ENCODE measurements at places on chromosomes 7 and 10.

DNA sequence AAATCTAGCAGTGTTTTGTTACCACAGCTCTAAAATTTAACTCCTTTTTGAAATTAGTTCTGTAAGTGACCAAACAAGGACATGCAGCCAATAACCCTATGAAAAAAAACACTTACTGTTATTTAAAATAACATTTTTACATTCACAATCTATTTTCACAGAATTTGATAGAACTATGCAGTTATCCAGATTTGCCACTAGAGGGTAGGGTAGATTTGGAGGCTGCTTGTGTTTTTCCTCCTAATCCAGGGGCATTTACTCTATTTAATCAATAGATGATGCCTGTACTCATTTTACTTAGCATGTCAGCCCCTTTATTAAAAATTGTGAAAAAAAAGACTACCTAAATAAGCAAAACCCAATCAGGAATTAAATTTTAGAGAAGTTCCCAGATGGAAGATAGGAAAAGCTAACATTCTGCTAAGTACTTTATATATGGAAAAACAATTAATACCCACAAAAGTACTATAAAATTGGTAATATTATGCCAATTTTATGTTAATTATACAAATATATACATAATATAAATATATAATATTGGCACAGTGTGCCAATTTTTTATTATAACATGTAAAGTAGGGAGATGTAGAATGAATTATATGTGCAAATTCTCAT, 18.1 kb upstream of the LIPK start:
- DNase-seq, result no peak

GRCh38 chr7:7321681-7322080, 139.3 kb downstream of the C1GALT1 start:
- no peak for DNase-seq

DNA sequence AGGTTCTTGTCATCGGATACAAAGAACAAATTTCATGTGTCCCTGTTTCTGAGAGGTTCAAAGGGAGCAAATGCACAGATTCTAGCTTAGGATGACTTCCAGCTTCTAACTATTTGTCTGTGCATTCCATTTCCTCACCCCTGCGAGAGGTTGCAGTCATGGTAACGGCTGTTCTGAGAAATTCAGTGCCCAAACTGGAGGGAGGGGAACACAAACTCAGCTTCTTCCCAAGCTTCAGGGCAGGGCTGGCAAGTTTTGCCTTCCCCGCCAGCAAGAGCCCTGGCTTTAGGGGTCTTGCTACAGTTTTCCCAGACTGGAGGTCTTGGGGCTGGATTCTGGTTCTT, 11.1 kb downstream of the FAS start:
- DNase-seq, result no peak

GRCh38 chr10:20976891-20977290, 79.8 kb upstream of the NEBL start:
- DNase-seq, result no peak

- DNase-seq, result no peak
Observed at GRCh38 chr7:105636982-105637381, 55.7 kb upstream of the EFCAB10 start.

DNA sequence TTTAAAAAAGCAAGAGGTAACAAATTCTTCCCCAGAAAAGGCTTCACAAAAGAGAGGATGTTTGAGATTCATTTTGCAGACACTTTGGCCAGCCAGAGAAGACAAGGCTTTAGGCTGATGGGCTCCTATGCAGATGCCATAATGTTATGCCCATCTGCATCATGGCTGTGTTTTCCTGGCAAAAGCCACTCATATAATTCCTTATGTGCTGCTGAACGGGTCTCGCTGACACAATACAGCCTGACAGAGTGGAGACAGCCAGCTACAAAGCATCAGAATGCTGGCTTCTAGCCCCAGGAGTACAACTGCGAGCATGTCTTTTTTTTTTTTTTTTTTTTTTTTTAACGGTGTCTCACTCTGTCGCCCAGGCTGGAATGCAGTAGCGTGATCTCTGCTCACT, 1157.4 kb upstream of the AUTS2 start:
- no peak for DNase-seq

- DNase-seq, result no peak
Observed at GRCh38 chr10:11192304-11193000, 174.8 kb downstream of the CELF2 start.

DNA sequence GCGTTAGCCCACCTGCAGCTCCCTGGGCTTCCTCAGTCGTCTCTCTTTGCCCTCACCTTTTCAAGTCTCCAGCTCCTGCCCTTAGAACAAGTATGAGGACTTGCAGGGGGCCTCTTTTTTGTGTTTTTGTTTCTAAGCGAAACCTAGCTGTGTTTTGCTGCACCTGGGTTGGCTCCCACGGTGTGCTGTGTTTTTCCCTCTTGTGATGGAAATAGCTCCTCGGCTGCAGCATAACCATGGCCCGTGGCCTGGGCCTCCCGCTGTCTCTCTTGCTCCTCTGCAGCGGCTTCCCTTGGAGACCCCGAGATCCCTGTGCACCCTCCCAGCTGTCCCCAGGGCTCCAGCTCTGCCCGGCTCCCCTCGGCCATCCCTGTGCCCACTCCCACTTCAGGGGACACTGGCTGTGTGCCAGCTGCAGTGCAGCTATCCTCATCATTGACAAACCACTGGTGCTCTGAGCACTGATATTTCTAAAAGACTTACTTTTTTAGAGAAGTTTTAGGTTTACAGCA, 75.6 kb upstream of the TCERG1L start:
- DNase-seq, result no peak

GRCh38 chr10:120689777-120690529, 161.2 kb upstream of the WDR11 start:
- no peak for DNase-seq

DNA sequence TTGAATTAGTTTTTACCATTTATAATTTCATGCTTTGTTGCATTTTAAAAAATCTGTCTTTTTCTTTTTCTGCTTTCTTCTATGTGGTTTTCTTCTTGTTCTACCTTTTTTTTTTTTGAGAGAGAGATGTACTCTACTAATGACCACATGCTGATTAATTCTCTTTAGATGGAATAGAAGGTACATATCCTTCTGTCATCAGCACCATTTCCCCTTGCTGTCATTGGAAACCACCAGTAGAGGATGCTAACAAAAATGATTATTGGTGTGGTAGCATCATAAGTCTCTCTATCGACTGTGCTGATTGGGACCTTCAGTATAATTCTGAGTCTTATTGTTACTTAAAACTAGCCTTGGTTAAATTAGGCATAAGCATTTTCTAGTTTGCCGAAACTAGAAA, 3.6 kb downstream of the ZEB1 start:
- DNase-seq, result no peak

DNA sequence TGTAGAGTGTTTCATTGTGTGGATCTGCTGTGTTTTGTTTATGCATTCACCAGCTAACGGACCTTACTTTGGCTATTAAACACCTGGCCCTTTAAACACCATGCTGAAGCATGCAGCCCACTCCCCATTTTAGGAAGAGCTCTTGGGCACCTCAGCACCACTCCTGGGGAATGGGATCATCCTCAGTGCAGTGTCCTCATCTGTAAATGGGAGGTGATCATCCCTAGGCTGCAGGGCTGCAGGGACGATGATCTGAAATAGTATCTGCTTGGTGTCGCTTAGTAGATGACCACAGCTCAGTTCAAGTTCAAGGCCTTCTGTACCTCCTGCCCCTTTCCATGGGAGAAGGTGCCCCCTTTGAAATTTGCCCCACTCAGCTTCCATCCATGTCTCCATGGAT, 229.9 kb downstream of the TCF7L2 start:
- DNase-seq, result no peak

DNA sequence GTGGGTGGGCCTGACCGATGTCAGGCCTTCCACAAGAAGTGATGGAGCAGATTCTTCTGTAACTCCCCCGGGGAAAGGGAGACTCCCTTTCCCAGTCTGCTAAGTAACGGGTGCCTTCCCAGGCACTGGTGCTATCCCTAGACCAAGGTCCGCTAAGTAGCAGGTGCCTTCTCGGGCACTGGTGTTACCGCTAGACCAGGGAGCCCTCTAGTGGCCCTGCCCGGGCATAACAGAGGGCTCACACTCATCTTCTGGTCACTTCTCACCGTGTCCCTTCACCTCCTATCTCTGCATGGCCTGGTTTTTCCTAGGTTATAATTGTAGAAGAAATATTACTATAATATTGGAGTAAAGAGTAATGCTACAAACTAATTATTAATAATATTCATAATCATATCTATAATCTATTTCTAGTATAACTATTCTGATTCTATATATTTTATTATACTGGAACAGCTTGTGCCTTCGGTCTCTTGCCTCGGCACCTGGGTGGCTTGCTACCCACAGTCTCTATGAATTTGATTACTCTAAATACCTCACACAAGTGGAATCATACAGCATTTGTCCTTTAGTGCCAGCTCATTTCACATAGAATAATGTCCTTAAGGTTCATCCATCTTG, 1378.7 kb downstream of the XPNPEP1 start:
- no peak for DNase-seq

DNA sequence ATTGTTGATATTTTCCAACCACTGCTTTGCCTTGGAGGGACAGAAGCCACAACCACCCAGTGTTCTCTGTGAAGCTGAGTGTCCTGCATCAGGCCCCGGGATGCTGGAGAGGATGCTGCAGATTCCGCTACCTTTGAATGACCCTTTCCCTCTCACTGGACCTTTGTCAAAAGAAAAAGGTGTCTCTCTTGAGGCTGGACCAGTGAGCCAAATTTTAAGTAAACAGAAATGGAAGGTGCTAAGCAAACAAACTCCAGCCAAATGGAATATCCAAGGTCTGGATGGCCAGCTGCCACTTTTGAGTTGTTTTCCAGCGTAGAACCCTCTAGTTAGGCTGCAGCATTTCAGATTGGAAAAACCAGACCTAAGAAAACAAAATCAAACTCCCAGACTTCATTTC, 145.5 kb downstream of the TRIL start:
- DNase-seq, result peak; percentile 11

- no peak for DNase-seq
Observed at GRCh38 chr7:77806425-77806824, 7.9 kb downstream of the PHTF2 start.

- no peak for DNase-seq
Observed at GRCh38 chr10:131310142-131310541, 1.4 kb downstream of the TCERG1L start.

- DNase-seq, result no peak
Observed at GRCh38 chr10:45602082-45602730, 70.4 kb downstream of the ZFAND4 start.

DNA sequence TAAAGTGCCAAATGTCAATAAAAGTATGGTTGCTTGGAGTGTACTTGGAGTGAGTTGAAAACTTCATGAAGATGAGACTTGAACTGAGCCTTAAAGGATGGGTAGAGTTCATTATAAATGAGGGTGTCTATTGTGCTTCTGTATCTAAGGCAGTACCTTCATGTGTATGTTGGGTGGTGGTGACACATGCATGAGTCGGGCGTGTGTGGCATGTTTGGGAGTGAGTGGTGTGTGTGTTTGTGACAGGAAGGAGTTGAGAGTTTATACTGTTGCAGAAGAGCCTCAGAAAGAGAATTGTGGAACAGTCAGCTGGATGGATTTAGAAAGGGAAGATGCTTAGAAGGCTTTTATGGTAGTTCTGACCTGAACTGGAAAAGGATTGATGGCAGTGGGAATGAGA, 6.0 kb upstream of the ZRANB1 start:
- no peak for DNase-seq

DNA sequence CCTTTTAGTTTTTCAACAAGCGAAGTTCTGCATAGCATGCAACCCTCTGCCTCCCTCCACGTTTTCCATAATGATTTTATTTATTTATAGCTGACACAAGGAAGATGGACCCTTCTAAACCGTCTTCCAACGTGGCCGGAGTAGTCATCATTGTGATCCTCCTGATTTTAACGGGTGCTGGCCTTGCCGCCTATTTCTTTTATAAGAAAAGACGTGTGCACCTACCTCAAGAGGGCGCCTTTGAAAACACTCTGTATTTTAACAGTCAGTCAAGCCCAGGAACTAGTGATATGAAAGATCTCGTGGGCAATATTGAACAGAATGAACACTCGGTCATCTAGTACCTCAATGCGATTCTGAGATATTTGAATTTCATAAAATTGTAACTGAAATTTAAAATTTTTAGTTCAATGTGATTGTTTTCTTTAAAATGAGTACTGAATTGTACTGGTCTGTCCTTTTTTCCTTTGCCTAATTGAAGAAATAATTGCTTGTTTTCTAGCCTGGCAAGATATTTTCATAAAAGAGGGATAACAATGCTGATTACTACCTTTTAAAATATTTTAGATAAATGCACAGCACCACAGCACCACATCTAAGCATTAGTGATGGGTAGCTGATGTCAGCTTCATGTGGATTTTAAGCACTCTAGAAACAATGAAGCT, 41.5 kb upstream of the SLC39A12 start:
- no peak for DNase-seq

DNA sequence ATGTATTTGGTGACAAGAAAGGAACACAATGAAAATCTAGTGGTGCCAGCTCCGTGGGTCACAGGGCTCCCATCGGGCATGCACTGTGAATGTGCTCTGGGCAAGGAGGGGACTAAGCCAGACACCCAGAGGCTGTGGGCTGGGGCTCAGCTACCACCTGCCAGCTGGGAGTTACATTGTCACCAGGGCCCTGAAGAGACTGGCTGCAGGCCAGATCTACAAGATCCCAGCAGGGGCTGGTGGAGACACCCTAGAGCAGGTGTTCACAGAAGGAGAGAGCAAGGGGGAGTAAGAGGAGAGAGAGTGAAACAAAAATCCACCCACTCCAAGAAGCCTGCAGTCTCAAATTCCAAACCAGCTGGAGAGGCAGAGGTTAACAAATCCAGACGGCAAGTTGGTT, 116.6 kb upstream of the ADCY1 start:
- peak; percentile 85 for DNase-seq

DNA sequence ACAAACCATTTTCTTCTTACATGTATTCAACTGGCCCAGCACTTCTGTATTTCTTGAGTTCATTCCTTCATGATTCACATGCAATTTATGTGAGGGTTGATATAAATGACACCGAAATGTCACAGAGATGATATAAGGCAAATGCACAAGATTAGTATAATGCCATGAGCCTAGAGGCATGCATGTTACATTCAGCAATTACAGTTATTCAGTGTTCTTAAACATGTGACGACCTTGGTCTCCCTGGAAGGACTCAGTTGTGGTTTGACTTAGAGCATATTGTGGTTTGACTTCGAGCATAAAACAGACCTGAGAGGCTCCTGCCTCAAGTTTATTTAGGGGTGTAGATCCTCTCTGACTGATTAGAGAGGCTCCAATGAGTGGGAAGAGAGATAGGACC, 752.1 kb upstream of the POM121L12 start:
- DNase-seq, result no peak

DNA sequence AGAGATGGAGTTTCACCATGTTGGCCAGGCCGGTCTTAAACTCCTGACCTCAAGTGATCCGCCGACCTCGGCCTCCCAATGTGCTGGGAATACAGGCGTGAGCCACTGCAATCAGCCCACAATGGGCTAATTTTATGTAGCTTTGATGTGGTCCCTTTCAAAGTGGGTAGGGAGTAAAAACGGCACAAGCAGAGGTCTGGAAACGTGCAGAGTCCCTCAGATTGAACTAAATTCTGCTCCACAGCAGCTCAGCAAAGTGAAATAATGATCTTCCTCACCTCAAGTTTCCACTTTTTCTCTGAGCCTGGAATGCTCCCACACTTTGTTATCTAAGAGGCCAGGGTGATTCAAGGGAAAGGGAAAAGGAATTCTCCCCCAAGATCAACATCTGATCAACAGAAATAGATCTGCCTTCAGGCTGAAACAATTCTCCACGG, 6.1 kb downstream of the CCDC3 start:
- no peak for DNase-seq

- DNase-seq, result no peak
Observed at GRCh38 chr7:102165136-102165535, 121.5 kb upstream of the SH2B2 start.

All from NCI-H774 (cell line).